ENCODE measurements at places on chromosomes 1 and 21. TPM values are rescaled to one million over a fixed set of nuclear protein-coding genes. Genes with fewer than 3 reads are reported as not detected.
A peak's percentile ranks its signal among the peaks of the same experiment; 100 is the strongest.

The HCRTR1 gene
- not detected for total RNA-seq

The CLDN19 gene
- not detected for total RNA-seq

The TFB2M gene
- 9.3 TPM for total RNA-seq

The TNNI3K gene
- total RNA-seq = 0.61 TPM

- no peak for DNase-seq
Observed at GRCh38 chr1:240031414-240031813, 60.3 kb upstream of the FMN2 start.

- DNase-seq = no peak
Observed at GRCh38 chr1:105419030-105419429, 1637.4 kb upstream of the PRMT6 start.

DNA sequence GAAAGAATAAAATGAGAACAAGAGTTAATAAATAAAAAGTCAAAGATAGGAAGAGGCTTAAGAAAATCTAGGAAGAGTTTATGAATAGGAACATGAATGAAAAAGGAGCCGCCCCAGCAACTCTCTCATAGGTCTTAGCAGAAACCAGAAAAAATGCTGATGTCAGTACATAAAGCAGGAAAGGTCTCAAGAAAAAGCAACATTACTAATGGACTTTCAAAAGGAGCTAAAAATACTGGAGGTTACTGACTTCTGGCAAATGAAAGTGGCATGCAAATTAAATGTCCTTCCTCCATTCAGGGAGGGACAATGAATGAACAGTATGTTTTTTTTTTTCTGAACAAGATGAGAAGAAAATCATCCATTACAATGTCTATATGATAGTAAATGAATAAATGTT lies 387.6 kb downstream of the BRINP2 start:
- no peak for DNase-seq

GRCh38 chr1:163444665-163445064 lies 122.9 kb downstream of the NUF2 start:
- DNase-seq = no peak

DNA sequence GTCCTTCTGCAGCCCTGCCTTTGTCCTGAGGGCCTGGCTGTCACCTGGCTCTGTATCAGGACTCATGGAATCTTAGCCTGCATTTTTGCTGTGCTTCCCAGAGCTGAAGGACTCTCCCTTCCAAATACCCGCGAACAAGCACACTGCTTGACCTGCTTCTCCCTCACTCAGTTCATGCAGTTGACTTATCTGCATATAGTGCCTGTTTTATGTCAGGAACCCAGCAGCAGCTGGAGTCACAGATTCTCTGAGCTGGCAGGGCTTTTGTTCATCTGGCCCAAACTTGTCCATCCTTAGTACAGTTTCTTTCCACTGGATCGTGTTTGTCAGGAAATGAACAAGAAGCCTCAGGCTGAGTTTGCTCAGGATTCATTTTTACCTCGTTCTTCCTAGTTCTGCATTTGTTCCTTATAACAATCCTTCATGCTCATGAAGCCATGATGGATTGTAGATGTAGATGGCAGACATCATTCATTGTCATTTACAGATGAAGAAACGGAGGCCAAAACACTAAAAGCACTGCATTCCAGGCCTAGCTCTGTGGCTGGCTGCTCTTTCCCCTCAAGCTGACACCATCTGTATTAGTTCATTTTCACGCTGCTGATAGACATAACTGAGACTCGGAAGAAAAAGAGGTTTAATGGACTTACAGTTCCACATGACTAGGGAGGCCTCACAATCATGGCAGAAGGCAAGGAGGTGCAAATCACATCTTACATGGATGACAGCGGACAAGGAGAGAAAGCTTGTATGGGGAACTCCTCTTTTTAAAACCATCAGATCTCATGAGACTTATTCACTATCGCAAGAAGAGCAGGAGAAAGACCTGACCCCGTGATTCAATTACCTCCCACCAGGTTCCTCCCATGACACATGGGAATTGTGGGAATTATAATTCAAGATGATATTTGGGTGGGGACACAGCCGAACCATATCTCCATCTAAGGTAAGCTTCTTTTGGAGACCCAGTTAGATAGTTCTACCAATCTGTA lies 150.9 kb downstream of the HIVEP3 start:
- DNase-seq = no peak

DNA sequence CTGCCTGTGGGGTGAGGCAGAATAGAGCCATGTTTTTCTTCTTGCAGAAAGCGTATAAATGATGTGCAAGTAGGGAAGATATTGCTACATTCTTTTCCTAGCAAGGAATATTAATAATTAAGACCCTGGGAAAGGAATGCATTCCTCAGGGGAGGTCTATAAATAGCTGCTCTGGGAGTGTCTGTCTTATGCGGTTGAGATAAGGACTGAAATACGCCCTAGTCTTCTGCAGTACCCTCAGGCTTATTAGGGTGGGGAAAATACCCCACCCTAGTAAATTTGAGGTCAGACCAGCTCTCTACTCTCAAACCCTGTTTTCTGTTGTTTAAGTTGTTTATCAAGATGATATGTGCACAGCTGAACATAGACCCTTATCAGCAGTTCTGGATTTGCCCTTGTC lies 155.9 kb upstream of the HMCN1 start:
- DNase-seq = no peak

GRCh38 chr1:156122519-156123355 lies 8.2 kb downstream of the LMNA start:
- peak; percentile 87 for DNase-seq

- DNase-seq = no peak
Observed at GRCh38 chr1:14740016-14740415, 141.5 kb downstream of the KAZN start.

GRCh38 chr1:14696761-14697160 lies 98.3 kb downstream of the KAZN start:
- no peak for DNase-seq

GRCh38 chr1:201508809-201509208 lies 1.9 kb upstream of the CSRP1 start:
- DNase-seq = no peak

DNA sequence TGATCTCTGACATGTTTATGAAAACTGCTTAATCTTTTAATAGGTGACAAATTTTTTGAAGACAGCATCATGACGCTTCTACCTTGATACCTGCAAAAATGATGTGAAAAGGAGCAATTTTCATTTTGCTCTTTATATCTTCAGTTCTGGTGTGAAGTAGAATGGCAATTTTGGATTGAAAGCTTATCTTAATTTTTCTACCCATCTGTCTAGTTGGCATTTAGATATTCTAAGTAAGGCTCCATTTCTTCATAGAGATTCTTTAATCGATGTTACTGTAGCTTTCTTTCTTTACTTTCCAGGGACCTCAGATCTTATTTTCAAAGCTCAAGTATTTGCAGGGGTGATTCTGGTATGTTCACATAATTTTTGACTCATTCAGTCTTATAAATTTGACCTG lies 32.3 kb upstream of the GPR52 start:
- DNase-seq = no peak
